Dermis blood vessel endothelial cell (primary cell): ENCODE measurements at places on chromosomes 11 and 22. TPM values are rescaled to one million over a fixed set of nuclear protein-coding genes. Genes with fewer than 3 reads are reported as not detected.

GRCh38 chr11:69788956-69789355 lies 13.8 kb upstream of the FGF4 start:
- no peak for DNase-seq

- no peak for DNase-seq
Observed at GRCh38 chr11:3208272-3208671, 10.3 kb downstream of the MRGPRG start.

- no peak for DNase-seq
Observed at GRCh38 chr11:61046833-61047232, 55.5 kb upstream of the CD5 start.

- no peak for DNase-seq
Observed at GRCh38 chr11:72823105-72823804, 9.0 kb downstream of the ATG16L2 start.

DNA sequence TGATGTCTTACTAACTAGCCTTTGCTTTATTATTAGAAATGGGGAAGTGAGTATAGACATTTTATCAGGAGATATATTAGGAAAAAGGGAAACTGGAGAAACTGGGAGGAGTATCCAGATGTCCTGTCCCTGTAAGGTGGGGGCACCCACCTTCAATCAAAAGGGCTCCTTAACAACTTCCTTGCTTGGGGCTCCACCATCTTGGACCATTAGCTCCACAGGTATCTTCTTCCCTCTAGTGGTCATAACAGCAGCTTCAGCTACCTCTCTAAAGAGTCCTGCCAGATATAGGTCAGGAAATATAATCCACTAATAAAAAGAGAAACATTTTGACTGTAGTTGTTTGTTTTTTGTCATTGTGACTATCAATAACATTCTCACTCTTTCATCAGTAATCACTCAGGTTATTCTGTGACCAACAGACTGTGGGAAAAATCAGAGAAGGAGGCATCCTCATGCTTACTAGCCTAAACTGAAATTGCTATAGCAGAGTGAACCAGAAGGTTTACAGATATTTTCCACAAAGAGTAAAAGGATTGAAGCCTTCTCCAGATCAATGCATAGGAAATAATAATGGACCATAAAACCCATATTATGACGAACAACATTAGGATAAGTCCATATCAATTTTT lies 10.4 kb downstream of the OR51B4 start:
- peak; percentile 26 for DNase-seq

GRCh38 chr11:122863704-122864326 lies 18.7 kb upstream of the JHY start:
- DNase-seq: peak; percentile 69

The PTPRCAP gene
- total RNA-seq: 1.0 and 2.2 TPM in 2 replicates
